ENCODE measurements at places on chromosomes 1 and 21.

DNA sequence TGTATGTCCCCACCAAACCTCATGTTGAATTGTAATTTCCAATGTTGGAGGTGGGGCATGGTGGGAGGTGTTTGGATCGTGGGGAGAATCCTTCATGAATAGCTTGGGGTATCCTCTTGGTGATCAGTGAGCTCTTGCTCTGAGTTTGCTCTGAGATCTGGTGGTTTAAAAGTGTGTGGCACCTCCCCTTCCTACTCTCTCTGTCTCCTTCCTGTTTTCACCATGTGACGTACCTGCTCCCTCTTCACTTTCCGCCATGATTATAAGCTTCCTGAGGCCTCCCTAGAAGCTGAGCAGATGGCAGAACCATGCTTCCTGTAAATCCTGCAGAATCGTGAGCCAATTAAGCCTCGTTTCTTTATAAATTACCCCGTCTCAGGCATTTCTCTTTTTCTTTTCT is 40.0 kb upstream of the OSBPL9 start:
- no peak for DNase-seq

GRCh38 chr1:226692823-226693222 is 46.3 kb downstream of the ITPKB start:
- no peak for DNase-seq

GRCh38 chr1:17248781-17249180 is at the start of gene PADI3:
PADI3 (plus strand) TSS chr1:17249098; CDS start chr1:17249138, 40 bp downstream.
- no peak for DNase-seq

DNA sequence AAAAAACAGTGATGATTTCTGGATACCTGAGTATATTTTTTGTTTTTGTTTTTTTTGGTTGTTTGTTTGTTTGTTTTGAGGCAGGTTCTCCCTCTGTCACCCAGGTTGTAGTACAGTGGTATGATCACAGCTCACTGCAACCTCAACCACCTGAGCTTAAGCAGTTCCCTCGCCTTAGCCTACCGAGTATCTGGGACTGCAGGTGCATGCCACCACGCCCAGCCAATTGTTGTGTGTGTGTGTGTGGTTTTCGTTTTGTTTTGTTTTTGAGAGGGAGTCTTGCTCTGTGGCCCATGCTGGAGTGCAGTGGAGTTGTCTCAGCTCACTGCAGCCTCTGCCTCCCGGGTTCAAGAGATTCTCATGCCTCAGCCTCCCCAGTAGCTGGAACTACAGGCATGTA is 55.3 kb upstream of the RCC1 start:
- no peak for DNase-seq

- DNase-seq = no peak
Observed at GRCh38 chr1:164473544-164473943, 85.4 kb upstream of the PBX1 start.

DNA sequence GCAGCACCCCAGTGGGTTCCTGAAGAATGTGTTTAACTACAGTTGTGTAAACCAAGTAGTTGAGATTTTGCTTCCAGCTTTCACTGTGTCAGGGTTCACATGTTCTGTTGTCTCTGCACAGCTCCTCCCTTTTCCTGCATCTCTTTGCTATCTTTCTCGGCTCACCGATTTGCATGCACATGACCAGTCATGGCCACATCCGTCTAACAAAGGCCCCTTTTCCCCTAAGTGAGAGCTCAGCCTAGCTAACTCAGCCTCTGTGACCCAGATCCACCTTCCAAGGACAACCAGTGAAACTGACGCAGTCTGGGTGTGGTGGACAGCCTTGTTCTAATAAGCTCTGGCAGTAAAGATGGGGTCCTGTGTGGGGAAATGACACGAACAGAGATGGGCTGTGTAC is 101.1 kb downstream of the ZP4 start:
- no peak for DNase-seq
